ENCODE measurements at places on chromosomes 12 and 14.

- DNase-seq = no peak
Observed at GRCh38 chr12:1876086-1876485, 42.4 kb downstream of the CACNA2D4 start.

GRCh38 chr14:71135496-71135895, 228.2 kb downstream of the PCNX1 start:
- no peak for DNase-seq

GRCh38 chr14:87102811-87103378, 890.1 kb downstream of the GALC start:
- DNase-seq = no peak

- no peak for DNase-seq
Observed at GRCh38 chr12:67651132-67651695, 2.7 kb downstream of the DYRK2 start.

GRCh38 chr12:94952325-94952724, 51.2 kb downstream of the NDUFA12 start:
- DNase-seq = no peak

GRCh38 chr12:1576410-1577241, 17.8 kb downstream of the FBXL14 start:
- no peak for DNase-seq

- no peak for DNase-seq
Observed at GRCh38 chr14:85418721-85419120, 111.2 kb upstream of the FLRT2 start.

DNA sequence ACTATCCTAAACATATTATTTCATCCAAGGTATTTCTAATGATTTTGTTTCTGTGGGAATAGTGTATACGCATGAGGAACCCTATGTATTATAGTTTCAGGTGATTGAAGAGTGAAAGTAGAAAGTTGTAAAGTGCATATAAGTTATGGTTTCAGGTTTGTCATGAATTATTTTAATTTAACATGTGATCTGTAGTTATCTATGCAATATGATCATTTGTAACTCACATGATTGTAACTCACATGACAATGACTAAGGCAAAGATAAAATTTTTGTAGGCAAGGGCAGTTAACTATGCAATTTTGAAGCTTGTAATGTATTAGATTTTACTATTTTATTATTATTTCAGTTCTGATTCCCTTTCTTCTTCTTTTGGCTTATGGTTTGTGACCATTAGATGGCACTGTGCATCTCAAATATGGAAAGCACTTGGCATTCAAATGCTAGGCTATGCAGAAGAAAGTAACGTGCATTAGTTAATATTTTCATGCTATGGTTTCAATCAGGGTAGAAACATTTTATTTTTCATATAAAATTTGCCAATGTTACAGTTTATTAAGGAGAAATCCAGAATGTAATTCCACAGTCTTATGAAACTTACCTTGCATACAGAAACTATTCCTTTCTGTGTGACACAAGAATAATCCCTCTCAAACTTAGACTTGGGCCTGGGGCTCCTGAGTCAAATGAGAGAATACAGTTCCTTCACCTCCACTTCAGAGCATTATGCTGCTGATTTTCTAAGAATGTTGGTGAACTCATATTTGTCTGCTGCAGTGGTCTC, 15.8 kb upstream of the TMEM30B start:
- DNase-seq = no peak

DNA sequence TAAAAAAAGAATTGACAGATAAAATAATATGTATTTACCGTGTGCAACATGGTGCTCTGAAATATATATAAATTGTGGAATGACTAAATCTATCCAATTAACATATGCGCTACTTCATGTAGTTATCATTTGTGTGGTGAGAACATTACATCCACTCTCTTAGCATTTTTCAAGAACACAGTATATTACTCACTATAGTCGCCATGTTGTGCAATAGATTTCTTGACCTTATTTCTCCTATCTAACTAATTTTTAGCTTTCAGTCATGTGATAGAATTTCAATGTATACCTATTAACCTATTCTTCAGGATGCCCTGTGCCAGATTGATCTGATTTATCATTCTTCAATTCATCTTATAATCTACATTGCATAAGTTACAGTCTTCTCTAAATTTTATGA, 178.6 kb downstream of the BCAT1 start:
- no peak for DNase-seq

- DNase-seq = no peak
Observed at GRCh38 chr14:90740081-90740480, 76.1 kb downstream of the TTC7B start.

- DNase-seq = no peak
Observed at GRCh38 chr14:100142073-100143040, 17.1 kb downstream of the DEGS2 start.

- no peak for DNase-seq
Observed at GRCh38 chr14:75016815-75017214, 14.1 kb downstream of the EIF2B2 start.

DNA sequence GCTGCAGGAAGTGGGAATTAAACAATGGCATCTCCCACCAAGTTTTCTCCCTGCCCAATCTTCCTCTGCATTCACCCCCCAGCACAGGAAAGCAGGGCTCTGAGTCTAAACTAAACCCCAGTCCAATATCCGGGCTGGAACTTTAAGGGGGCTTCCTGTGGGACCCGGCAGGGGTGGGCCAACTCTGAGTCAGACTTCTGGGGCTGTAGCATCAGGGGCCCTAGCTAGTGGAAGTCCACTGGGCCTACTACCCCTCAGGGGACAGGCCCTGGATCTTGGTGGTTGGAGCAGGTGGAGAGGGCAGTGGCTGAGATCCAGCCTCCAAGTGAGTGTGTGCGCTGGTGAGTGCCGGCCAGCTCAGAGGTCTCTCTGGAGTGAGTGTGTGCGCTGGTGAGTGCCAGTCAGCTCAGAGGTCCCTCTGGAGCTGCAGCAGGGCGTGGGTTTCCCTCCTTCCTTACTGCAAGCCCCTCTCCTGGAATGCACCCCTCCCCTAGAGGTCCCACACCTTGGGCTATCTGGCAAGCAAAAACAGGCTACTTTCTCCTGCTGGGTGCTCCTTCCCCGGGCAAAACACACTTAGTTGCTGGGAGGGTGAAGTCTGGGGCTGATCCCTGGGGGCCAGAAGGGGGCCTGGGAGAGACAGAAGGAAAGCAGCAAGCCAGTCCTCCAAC, 5.6 kb upstream of the LHX5 start:
- DNase-seq = no peak

DNA sequence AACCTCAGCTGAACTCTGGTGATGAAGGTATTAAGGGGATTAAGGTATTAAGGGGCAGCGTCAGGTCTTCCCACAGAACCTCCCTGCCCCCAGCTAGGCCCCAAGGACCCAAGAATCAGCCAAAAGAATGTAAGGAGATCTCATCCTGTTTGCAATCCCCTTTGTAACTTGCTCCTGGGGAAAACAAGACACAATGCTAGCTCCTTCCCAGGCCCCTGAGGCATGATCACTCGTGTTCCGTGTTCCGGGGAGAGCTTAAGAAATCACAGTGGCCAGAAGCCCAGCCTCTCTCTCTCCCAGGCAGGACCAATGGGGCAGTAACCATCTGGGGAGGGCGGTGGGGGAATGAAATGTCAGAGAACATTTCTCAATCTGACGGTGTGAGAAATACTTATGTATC, 33.2 kb downstream of the PIGH start:
- DNase-seq = no peak

Measured in activated naive CD8-positive, alpha-beta T cell treated with anti-CD3 and anti-CD28 coated beads, Interleukin-2, amount 50 U/mL, for 16 hours (primary cell).